ENCODE measurements at places on chromosomes 11 and 22.

GRCh38 chr22:29524442-29525191, 28.9 kb downstream of the THOC5 start:
- DNase-seq: peak; percentile 25

DNA sequence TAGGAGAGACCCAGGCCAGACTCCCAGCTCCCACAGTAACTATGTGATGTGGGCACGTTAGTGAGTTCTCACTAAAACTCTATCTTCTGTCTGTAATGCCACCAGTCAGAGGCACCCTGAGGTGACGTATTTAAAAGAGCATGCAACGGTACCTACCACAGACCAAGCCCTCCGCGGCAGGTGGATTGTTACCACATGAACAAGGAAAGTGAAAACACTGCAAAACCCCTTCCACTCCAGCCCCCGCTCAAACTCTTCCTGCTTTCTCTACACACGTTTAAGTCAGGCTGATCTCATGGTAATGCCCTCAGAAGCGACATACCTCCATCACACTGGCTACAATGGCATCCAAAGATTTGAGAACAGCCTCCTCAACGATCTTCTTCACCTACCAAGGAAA, 36.7 kb downstream of the SERPIND1 start:
- no peak for DNase-seq

- DNase-seq: no peak
Measured at GRCh38 chr11:130301002-130301401, 13.7 kb downstream of the ZBTB44 start.

GRCh38 chr11:84408946-84409411, 1122.8 kb upstream of the CCDC90B start:
- DNase-seq: peak; percentile 30

GRCh38 chr22:30875481-30876215, 92.9 kb downstream of the MORC2 start:
- no peak for DNase-seq

DNA sequence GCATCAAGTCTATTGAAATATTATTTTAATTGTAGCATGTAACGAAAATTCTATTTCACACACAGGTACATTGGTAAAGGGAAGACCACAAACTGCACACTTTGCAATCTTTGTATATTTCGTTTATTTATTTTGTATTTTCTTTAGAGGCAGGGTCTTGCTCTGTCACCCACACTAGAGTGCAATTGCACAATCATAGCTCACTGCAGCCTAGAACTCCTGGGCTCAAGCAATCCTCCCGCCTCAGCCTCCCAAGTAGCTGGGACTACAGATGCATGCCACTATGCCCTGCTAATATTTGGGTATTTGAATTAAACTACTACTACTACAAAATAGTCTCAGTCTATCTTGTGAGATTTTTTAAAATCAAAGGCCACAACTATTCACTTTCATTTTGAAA, 42.7 kb downstream of the GAB2 start:
- DNase-seq: no peak

- DNase-seq: no peak
Measured at GRCh38 chr11:69484427-69485259, 3.2 kb downstream of the LINC01488 start.

- DNase-seq: no peak
Measured at GRCh38 chr11:46410021-46410420, 18.4 kb upstream of the CHRM4 start.

Data from fibroblast of the aortic adventitia (primary cell).